Endodermal cell (in vitro differentiated cells): ENCODE measurements at places on chromosomes 1 and 21. TPM values are rescaled to one million over a fixed set of nuclear protein-coding genes. Genes with fewer than 3 reads are reported as not detected.

WNT3A gene
- 0.46 and 0.47 TPM in 2 replicates for total RNA-seq

MYCL gene
- total RNA-seq, result 39.5 to 68.9 TPM (median 39.7 TPM) in 3 replicates

IGSF21 gene
- 1.3 and 1.8 TPM in 2 replicates for total RNA-seq

LRRC71 gene
- total RNA-seq, result not detected in 3 replicates

C1orf141 gene
- total RNA-seq, result not detected in 3 replicates

SRRM1 gene
- 220 and 233 TPM in 2 replicates for total RNA-seq

TFF2 gene
- total RNA-seq, result not detected in 3 replicates

CAMSAP2 gene
- total RNA-seq, result 22.1 and 22.2 TPM in 2 replicates

TSSK3 gene
- total RNA-seq, result 2.5 and 3.4 TPM in 2 replicates

ATAD3C gene
- total RNA-seq, result 0.28 to 0.55 TPM (median 0.38 TPM) in 3 replicates

FCGR1A gene
- not detected in 2 replicates for total RNA-seq

UBE2U gene
- total RNA-seq, result not detected in 2 replicates

PLCH2 gene
- total RNA-seq, result 0.21 to 0.31 TPM in 2 of 3 replicates, not detected in the other

PLEKHA6 gene
- total RNA-seq, result 12.2 to 47.0 TPM (median 43.3 TPM) in 3 replicates

TMPRSS15 gene
- 0.08 to 0.24 TPM in 2 of 3 replicates, not detected in the other for total RNA-seq

UBASH3A gene
- not detected in 3 replicates for total RNA-seq

- no peak for DNase-seq
Observed at GRCh38 chr1:38819516-38819915, 40.1 kb downstream of the RRAGC start.

GRCh38 chr21:29323189-29323588, 24.5 kb downstream of the BACH1 start:
- no peak for DNase-seq

GRCh38 chr1:7196036-7196911, 411.0 kb downstream of the CAMTA1 start:
- DNase-seq, result no peak

- DNase-seq, result no peak
Observed at GRCh38 chr1:206100226-206100815, 16.9 kb downstream of the AVPR1B start.

DNA sequence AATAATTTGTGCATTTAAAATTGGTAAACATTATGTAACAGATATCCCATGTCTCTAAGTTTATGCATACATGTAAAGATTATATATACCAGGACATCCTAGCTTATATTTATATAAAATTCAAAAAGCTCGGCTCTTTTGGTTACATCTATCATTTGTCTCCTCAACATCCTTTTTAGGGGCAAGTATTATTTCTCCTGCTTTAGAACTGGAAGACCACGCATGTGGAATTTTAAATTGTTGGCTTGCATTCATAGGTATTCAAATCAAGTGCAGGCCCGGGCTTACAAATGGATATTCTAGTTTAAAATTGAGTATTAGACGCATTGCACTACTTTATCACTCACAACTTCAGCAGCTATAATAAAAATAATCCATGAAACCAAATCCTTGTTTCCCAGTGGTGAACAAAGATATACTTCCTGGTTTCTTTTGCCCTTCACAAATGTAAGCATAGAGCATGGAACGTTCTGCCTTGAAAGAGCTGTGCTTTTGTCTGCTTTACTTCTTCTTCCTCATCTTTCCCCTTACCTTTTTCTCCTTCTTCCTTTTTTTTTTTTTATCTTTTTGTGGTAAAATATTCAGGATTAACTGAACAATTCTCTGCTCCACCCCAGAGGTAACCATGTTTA, 57.1 kb downstream of the DDAH1 start:
- no peak for DNase-seq

DNA sequence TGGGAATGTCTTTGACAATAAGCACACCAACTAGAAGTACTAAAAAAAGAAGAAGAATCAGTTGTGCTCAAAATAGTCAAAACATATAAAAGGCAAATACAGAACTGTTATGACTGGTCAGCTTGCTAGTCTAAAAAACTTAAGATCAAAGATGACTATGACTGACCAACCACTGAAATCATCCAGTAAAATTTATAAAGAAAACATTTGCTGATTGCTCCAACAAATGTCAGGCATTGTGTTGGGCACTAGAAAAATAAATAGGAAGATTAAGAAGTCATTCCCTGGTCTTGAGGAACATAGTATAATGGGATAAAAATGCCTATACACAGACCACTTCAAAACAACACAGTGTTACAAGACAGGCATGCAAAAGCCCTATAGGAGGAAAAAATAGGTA, 9.3 kb upstream of the ANGPTL3 start:
- DNase-seq, result no peak

GRCh38 chr1:85289848-85290335, 13.5 kb upstream of the BCL10 start:
- no peak for DNase-seq

- DNase-seq, result no peak
Observed at GRCh38 chr1:203624341-203624712, 2.3 kb upstream of the ATP2B4 start.

GRCh38 chr1:239537795-239538194, 151.4 kb downstream of the CHRM3 start:
- no peak for DNase-seq

DNA sequence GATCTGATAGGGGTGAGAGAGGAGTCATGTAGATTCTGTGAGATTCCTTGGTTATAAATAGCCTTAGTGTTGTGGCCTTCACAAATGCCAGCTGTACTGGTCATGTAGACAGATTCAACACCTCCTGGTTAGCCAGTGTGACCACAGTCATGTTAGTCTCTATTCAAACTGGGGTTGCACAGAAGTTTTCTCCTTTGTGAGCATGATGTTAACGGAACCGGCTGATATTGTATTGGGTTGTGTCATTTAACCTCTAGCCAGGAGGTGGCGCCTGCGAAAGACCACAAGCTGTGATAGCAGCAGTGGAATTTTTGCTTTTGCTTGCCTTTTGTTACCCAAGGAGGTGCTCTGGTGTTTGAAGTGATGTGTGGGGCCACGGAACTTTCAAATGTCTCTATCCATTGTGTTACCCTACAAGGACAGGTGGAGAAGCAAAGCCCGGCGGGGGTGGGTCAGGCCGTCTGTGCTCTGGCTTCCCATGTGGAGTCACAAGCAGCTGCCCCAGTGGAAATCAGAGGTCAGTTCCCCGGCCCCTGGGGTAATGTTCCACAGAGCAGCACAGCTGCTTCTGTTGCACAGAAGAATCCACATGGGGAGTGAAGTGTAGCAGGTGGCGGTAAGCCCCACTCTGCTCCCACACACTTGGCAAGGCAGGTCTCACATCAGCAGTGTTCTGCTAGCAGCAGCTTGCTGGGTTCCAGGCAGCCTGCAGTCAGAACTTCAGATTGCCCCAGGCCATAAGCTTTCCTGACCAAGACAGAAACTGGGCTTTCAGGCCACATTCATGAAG, 112.6 kb downstream of the ADAMTS1 start:
- DNase-seq, result peak; percentile 89

DNA sequence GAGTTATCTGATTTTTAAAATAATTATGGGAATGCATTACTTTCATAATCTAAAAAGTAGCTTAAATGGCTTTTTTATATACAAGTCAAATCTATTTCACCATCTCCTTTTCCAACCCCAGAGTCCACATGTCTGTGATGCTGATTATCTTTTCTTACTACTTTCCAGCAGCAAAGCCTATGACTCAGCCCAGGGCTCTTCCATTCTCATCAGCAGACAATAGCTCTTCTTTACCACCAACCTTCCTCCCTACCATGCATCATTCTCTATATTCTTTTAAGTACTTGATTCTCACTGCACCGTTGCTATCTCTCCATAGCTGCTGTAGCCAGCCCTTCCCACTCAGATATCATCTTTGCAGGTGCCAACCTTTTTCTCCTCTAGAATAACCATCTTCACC, 61.3 kb downstream of the OVGP1 start:
- DNase-seq, result no peak

DNA sequence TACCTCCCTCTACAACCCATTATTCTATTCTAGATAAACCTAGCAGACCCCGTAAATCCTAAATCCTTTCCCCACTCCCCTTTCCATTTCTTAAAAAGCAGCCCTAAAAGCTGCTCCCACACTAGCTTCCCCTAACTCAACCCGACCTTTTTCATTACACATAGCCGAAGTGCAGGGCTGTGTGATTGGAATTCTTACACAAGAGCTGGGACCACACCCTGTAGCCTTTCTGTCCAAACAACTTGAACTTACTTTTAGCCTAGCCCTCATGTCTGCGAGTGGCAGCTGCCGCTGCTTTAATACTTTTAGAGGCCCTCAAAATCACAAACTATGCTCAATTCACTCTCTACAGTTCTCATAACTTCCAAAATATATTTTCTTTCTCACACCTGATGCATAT, 19.6 kb upstream of the PDPN start:
- DNase-seq, result peak; percentile 10

DNA sequence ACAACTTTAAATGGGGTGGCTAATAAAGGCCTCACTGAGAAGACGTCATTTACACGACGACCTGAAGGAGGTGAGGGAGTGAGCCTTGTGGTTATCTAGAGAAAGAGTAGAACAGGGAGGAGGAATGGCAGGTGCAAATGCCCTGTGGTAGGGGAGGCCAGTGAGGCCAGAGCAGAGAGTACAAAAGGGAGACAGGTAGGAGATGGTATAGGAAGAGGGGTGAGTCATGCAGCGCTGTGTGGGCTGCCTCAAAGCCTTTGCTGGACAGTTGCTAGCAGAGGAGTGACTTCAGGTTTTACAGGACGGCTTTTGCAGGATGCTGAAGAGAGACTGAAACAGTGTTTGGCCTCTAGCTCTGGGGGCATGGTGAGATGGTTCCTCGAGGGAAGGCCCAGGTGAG, 116.0 kb downstream of the IER5 start:
- peak; percentile 32 for DNase-seq

DNA sequence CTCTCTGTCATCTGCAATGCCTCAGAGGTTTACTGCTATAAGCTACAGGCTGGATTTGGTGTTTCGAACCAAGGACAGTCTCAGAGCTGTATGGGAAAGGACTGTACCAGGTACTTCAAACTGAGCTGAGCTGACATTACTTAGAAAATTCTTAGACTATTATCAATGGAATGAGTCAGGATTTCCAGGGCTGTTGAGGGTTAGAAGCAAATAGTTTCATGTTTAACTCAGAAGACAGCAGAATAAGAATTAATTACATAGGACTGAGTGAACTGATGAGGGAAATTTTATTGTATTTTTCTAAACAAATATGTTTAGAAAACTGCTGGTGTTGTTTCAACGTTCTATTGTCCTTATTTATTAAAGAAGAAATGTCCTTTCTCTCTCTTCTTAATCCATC, 74.3 kb upstream of the CAPZB start:
- no peak for DNase-seq

DNA sequence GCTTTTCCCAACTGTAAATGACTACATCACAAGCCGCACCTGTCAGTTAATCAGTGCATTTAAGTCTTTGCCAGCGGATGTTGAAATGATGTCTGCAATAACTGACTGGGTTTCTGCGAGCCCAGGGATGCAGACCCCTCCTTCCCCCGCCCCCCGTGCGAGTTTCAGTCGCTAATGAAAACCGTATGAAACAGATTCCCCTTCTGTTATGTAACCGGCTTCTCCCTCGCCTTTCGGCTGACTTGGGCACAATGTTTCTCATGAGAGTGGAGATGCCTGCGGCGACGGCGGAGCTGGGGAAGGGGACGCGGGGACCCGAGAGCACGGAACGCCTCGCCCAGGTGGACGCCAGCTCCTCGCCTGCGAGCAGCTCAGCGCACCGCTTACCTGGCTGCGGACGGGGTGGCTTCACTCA, 753 bp downstream of the KCNJ6 start:
- no peak for DNase-seq

DNA sequence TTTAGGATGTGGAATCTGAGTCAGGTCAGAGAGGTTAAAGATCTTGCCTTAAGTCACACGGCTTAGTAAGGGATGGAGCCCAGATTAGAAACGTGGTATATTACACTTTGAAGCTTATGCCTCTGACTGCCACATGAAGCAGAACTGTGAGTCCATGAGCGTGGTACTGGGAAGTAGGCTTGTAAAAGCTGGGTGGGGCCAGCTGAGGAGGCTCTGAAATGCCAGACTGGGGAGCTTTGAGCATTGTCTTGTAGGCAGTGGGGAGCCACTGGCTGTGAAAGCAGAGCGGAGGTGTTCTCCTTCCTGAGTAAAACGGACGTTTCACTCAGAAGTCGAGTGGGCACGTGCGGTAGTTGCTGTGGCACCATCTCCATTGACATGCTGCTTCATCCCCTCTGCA, 72.6 kb upstream of the USP24 start:
- no peak for DNase-seq

DNA sequence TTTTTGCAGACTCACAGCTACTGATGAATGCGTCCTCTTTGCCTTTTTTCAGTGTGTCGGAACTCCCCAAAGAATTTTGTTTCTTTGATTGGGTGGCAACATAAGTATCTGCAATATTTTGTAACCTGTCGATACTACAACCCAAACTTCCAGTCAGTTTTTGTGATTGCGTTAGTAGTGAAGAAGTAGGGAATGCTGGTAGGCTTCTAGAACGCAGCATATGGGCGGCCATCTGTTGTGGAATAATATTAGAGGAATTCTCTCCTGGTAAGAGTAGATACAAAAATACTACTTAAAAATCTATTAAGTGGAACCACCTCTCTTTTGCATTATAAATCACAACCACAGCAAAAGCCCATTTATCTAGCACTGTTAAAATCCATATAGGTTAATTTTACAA, 107.4 kb downstream of the LYST start:
- no peak for DNase-seq

DNA sequence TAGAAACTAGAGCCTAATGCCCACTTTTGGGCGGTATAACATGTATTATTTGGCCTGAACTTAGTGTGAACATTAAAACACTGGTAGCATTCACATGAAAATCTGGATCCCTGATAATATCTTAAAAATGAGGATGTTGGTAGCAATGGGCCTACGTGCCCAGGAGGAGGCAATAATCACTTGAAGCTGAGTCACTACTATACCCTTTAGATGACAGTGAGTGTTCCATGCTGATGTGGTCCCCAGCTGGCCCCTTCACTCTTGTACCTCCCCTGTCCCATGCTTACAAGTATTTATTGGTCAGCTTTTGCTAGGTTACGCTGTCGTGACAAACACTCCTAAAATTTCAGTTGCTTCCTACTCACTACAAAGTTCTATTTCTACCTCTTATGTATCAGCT, 23.0 kb upstream of the POU2F1 start:
- DNase-seq, result no peak

GRCh38 chr1:4172644-4173599, 272.9 kb upstream of the C1orf174 start:
- peak; percentile 66 for DNase-seq

DNA sequence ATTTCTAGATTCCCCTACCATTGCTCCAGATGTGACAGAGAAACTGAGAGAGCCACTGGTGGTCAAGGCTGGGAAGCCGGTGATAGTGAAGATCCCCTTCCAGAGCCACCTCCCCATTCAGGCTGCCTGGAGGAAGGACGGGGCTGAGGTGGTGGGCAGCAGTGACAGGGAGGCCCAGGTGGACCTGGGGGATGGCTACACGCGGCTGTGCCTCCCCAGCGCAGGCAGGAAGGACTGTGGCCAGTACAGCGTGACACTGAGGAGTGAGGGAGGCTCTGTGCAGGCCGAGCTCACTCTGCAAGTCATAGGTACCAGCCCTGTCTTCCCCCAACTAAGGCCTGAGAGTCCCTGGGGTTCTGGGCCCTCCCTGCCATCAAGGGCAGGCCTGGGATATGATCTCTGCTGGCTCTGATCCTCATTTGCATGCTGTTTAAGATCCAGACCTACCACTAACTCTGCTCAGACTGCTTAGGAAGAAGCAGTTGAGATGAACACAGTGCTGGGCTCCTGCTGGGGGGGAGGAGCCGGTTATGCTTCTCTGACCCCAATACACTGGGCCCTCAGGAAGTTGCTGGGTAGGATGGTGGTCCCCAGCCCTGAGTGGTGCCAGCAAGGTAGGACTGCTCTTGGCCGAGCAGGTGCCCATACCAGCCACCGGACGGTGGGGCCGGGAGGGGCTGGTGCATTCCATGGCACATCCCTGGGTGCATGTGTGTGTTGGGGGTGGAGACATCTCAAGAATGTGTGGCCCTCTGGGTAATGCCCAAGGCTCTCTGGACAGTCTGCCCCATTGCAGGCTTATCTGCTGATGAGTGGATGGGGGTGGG, 25.1 kb downstream of the IGFN1 start:
- peak; percentile 51 for DNase-seq
